Stimulated activated CD4-positive, alpha-beta T cell treated with anti-CD3 and anti-CD28 coated beads, Interleukin-2, amount 100 ng/mL, for 4 hours (primary cell): ENCODE measurements at places on chromosomes 11 and 22.

DNA sequence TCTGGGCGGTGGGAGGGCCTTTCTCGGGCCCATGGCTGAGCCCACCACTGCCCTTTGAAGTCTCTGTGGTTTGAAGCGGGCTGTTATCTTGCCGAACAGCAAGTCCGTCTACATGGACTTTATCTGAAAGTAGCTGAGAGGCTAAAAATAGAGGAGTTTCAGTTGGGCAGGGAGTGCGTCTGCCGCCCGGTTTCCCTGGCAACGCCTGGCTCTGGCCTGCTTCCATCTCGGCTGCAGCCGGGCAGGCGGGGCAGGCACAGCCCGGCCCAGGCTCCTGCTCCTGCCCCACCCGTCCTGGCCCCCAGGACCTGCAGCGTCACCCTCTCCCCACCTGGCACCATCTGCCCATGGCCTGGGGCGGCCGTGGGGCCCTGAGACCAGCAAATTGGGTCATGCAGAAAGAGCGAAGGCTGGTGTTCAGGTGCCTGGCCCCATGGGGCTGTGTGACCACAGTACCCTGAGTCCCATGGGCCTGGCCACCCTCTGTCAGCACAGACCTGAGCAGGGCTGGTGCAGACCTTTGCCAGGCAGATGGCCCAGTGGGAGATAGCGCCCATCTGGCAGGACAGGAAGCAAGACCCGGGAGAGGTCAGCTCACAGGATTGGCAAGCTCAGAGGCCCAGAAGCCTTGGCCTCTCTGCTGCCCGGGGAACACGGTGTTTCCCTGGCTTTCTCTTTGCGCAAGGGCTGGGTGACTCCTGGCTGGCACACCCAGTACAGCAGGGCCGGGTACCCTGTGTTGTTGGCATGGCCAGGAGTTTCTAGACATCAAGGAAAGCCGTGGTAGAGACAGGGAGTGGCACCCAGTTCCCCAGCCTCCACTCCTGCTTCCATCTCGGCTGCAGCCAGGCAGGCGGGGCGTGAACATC is 79.1 kb upstream of the KCNQ1OT1 start:
- no peak for DNase-seq

- DNase-seq = no peak
Observed at GRCh38 chr11:122229481-122230384, 113.7 kb upstream of the BLID start.

DNA sequence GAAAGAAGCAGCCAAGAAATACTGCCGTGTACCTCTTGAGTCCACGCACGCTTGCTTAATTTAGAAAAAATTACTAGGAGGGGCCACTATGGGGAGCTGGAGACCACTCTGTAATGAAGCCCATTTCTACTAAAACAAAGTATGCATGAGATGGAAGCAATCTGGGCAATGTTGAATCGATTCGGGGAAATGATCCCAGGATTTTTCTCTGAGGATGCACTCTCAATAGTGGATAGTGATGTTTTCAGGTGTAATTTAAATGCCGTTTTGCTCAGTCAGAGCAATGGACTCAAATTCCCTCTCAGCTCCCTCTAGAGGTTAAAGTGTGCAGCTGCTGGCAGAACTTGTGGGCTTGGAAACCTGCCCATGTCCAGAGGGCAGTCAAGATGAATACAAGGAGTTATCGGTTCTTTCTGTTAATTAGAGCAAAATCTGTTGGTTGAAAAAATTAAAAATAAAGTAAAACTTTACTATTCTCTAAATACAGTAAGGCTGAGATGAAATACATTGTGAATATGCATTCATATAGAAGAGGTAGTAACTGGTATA is 64.1 kb downstream of the ME3 start:
- peak; percentile 12 for DNase-seq

GRCh38 chr22:40334899-40335298 is 11.4 kb upstream of the ADSL start:
- no peak for DNase-seq

- DNase-seq = no peak
Observed at GRCh38 chr22:17083811-17084441, 874 bp upstream of the IL17RA start.

DNA sequence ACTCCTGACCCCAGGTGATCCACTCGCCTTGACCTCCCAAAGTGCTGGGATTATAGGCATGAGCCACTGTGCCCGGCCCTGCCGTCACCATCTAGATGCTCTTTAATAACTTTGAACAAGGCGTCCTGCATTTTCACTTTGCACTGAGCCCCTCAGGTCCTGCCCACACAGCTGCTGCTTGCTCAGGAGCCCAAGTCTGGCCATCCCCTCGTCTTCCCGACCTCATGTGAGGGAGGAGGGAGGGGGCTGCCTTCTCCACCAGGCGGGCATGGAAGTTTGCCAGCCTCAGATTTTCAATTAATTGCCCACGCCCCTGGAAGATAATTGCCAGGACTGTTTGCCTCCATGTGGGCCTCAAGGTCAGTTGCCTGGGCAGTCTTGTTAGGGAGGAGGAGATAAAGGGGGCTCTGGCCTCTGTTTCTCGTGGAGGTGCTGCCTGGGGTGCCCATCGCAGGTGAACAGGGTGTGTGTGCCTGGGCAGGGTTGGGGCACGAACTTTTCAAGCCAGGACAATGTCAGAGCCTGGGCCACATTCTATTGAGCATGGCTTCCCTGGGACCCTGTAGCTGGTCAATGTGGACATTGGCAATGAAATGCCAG is 27.9 kb upstream of the MYEOV start:
- DNase-seq = no peak

GRCh38 chr22:44267856-44268255 is 44.9 kb downstream of the SHISAL1 start:
- DNase-seq = no peak

- DNase-seq = no peak
Observed at GRCh38 chr11:12318791-12319438, 58.5 kb upstream of the PARVA start.

DNA sequence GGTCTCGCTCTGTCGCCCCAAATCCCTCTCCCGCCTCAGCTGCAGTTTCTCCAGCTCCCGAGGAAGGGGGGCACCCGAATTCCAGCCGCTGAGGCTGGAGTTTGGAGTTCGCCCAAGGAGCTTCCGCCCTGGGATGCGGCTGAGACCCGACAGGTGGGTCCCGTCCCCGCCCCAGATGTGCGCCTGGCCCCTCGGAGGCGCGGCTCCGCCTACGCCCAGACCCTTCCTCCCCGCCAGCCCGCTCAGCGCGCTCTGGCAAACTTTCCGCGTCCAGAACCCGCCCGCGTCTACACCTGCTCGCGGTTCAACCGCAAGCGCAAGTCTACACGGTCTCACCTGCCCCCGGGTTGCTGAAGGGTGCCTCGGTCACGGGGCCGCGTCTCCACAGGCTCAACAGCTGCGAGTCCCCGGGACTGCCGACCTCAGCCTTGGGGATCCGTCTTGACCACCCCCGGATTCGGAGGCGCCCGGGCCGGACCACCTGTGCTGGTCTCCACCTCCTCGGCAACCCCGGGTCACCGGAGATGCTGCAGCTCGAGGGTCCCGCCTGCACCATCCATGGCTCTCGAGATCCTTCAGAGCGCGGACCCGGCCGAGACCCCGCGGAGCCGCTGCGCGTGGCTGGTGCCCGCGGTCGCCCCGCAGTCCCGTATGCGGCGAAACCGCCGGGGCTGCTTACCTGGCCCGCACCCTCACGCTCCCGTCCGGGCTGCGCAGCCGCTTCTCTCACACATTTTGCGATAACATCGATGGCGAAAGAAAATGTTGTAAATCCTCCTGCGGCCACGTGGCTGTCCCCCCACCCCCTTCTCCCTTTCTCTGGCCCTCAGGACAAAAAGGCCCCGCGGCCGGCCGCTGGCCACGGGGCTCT is 63.6 kb downstream of the NFAM1 start:
- peak; percentile 3 for DNase-seq

GRCh38 chr11:94184846-94185245 is 56.2 kb downstream of the PANX1 start:
- DNase-seq = no peak

DNA sequence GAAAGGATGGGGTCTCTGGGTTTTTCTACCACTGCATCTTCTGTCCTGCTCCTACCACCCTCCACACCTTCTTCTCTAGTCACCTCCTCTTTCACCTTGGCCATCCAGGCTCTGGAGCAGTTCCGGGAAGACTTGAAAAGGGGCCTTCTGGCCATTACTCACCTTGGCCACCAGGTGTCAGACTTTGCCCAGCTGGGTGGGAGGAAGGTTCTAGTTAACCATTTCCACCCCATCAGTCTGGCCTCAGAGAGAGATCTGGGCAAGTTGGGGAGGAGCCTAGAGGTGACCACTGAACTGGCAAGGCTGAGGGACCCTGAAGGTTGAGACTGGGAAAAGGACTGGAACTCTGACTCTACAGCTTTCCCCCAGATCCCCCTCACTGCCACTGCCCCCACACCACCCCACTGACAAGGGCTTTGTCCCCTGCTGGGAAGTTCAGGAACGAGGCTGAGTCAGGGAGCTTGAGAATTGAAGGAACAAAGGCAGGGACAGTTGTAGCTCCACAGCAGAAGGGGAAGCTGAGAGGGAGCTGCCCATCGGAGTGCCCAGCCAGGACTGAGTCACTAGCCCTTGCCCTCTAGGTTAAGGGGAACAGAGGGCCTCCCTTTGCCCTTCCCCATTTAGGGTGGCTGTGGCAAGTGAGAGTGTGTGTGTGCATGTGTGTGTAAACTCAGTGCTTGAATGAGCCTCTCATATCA is 3.7 kb upstream of the POLD4 start:
- peak; percentile 50 for DNase-seq

GRCh38 chr22:23146478-23147205 is 1.4 kb downstream of the RAB36 start:
- DNase-seq = no peak

DNA sequence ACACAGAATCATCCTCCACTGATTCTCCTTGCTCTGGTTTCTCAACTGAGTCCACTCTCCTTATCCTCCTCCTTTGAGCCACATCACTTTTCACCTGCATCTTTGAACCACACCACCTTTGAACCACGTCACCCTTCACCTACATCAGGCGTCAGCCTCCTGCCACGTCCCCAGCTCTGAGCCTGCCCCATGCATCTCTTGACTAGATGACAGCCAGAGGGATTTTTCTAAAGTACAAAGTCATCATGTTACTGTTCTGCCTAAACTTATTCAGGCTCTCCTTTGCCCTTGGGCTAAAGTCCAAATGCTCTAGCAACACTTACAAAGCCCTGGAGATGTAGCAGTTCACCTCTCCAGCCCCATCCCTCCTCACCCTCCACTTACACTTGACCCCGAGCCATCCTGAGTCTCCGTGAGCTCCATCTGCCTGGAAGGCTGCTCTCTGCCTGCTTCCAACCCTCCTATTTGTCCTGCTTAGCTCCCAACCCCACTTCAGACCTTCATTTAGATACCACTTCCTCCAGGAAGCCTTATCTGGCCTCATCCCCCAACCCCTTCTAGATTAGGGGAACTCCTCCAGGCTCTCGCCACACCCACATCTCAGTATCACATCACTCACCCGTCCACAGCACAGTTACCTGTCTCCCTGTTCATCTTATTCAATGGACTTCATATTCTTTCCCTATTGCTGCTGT is 3.7 kb upstream of the MS4A10 start:
- DNase-seq = no peak

GRCh38 chr11:126465573-126466188 is 110.2 kb downstream of the ST3GAL4 start:
- no peak for DNase-seq

- DNase-seq = peak; percentile 33
Observed at GRCh38 chr22:50270666-50271394, 650 bp upstream of the MAPK11 start.

DNA sequence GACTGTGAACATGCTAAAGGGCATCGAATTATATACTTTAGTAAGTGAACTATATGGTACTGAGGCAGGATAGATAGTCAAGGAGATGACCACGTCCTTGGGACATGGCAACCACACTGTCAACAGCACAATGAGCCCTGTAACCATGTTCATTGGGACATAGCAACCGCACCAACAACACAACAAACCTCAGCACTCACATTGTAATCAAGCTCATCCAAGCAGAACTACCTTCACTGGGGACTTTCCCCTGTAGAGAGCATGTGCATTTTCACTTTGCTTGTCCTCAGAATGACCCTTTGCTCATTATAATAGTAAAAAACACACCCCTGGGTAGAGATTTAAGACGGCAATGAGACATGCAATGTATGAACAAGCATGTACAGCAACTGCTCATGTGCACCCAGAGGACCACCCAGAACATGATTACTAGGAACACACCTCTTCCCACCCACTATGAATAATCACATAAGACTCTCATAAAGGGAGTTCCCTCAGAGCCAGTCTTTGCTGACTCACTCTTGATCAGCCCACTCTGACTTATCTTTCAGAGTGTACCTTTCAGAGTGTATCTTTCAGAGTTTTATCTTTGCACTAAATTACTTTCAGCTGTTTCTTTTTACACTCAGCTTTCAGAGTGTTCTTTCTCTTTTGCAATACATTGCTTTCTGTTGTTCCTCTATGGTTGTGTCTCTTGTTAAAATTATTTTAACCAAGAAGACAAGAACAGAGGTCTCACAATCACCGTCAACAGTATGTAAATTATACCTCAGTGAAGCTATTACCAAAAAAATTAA is 4.1 kb upstream of the PLAAT2 start:
- peak; percentile 58 for DNase-seq

DNA sequence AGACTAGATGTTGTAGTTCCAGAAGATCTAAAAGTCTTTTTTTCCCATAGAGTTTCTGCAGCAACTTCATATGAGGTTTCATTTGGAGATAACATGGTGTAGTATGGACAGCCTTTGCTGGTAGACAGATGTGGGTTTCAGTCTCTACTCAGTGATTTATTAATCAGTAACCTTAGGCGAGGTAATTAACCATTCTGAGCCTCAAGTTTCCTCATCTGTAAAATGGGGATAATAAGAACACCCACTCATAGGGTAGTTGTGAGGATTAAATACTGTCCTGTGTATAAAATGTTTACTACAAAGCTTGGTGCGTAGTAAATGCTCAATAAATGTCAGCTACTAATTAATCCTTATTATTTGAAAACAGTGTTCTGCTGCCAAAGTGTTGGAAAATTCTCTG is 16.8 kb downstream of the POU2F3 start:
- DNase-seq = no peak

GRCh38 chr11:10806206-10806605 is 2.5 kb downstream of the EIF4G2 start:
- no peak for DNase-seq

GRCh38 chr11:115100706-115101105 is 403.5 kb downstream of the CADM1 start:
- no peak for DNase-seq
